ENCODE measurements at places on chromosomes 16 and 17.

DNA sequence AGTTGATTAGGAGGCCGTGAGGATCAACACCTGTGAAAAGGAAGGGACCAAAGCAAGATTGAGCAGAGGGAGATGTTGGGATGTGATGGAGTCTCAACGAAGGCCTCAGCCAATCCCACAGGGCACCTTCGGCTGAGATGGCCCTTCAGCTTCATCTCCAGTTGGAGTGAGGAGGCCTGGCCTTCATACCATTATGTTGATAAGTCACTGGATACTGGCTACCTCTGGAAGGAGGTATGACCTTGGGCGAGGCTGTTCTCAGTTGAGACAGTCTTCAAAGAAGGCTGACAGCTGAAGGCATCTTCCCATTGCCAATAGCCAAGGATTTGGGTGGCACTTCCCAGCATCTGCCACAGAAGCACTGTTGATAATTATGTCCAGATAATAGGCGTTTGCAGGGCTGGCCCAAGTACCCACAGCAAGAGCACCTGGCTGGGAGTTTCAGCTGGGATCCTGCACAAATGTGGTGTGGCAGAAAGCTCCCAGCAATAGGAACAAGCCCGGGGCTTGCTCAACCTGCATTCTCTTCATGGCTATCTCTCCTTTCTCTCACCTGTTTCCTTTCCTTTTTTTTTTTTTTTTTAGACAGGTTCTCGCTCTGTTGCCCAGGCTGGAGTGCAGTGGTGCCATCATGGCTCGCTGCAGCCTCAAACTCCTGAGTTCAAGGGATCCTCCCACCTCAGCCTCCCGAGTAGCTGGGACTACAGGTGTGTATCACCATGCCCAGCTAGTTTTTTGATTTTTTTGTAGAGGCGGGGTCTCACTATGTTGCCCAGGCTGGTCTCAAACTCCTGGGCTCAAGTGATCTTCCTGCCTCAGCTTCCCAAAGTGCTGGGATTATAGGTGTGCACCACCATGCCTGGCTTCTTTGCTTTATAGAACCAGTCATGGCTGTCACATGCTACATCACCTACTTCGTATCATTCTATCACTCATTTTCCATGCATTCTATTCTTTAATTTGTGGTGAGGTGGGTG lies 18.2 kb upstream of the MAP3K14 start:
- no peak for DNase-seq

DNA sequence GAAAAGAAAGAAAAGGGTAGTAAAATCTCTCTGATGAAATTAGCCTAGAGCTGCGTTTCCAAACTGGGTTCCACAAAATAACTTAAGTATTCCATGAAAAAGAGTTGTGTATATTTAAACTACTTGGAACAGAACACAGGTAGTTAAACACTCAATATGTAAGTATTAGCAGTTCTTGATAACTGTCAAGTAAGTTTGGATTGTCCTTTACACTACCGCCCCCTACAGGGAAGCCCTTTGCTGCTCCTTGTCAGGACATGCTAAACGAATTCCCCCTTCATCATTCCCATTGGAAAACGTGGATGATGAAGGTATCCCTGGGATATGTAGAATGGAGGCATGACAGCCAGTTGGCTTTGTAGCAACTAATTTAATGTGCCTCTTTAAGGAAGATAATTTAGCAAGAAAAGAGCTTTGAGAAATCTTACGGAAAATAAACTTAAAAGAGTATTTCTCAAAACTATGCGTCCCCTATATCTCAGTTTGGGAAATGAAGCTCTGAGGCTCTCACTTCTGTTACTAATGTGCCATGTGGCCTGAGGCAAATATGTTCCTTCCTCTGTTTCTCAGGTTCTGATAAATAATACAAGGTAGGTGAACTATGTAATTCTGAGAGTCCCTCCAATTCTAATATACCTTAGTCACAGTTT lies 18.8 kb downstream of the NCBP3 start:
- DNase-seq: peak; percentile 43

- DNase-seq: no peak
Observed at GRCh38 chr17:38403491-38403890, 24.8 kb upstream of the ARHGAP23 start.

GRCh38 chr16:82630688-82631087 lies 3.9 kb downstream of the CDH13 start:
- DNase-seq: no peak
